Stimulated activated CD4-positive, alpha-beta T cell treated with anti-CD3 and anti-CD28 coated beads, Interleukin-12 subunit alpha, Interleukin-12 subunit beta, amount 100 ng/mL, for 24 hours (primary cell): ENCODE measurements at places on chromosomes 1 and 21.

DNA sequence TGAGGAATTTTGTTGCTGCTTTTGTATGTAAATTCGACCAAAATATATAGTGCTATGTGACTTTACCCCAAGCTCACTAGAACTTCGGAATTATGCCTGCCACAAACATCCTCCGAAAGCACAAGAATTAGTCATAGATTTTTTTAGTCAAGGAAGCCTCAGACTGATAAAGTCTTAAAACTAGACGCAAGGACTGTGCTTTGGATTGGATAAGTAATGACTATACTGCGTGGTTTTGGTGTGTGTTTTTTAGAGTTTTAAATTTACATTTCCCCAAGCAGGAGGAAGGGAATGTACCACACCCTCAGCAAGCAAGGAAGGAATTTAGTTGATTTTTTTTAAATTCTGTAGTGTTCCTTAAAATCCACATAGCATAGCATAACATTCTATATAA lies 10.3 kb downstream of the WLS start:
- DNase-seq, result no peak

GRCh38 chr1:108816049-108816893 lies 40.6 kb downstream of the AKNAD1 start:
- DNase-seq, result no peak

- no peak for DNase-seq
These were observed 167.3 kb downstream of the PDE4B start for GRCh38 chr1:65959896-65960567.

- no peak for DNase-seq
These were observed 52.8 kb downstream of the ELK4 start for GRCh38 chr1:205578780-205579571.

GRCh38 chr1:94633051-94633450 lies 91.5 kb upstream of the F3 start:
- DNase-seq, result no peak

GRCh38 chr1:230231774-230232145 lies 164.7 kb downstream of the GALNT2 start:
- DNase-seq, result no peak

DNA sequence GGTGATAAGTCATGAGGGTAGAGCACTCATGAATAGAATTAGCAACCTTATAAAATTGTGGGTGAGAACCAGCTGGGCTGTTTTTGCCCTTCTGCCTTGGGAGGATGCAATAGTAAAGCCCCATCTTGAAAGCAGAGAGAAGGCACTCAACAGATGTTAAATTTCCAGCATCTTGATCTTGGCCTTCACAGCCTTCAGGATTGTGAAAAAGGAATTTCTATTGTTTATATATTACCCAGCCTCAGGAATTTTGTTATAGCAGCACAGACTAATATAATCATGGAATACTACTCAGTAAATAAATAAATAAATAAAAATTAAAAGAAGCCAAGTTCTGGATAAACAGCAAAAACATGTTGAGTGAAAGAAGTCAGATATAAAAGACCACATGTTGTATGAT lies 175.2 kb downstream of the KCNT2 start:
- DNase-seq, result no peak

GRCh38 chr1:22231995-22232690 lies 89.2 kb upstream of the WNT4 start:
- DNase-seq, result no peak

DNA sequence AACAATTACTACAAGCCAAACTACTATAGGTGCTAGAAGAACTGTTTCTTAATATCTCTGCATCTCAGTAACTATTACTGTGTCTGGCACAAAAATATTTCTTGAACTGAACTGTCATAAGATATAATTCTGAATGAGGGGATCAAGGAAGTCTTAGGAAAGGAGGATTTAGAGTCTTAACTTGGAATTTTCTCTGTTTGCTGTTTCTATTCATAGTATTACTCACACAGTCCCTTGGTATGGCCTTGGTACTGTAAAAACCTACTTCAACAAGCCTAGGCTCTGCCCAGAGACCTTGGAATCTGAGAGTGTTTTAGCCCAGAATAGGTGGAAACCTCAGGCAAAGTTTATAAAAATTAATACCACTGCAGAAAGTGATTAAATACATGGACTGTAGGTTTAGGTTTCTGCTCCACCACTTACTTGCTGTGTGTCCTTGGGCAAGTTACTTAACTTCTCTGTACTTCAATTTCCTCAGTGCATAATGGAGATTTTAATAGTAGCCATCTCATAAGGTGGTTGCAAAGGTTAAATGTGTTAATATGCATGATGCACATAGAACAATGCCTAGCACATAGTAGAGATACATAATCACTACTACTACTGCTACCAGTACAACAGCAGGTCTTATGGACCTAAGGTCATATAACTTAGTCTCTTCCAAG lies 87.4 kb upstream of the NFIA start:
- DNase-seq, result no peak

GRCh38 chr1:164725401-164725800 lies 166.4 kb downstream of the PBX1 start:
- no peak for DNase-seq

- no peak for DNase-seq
These were observed 88.9 kb downstream of the CRB1 start for GRCh38 chr1:197356723-197357533.

- DNase-seq, result no peak
These were observed 10.1 kb upstream of the ADORA3 start for GRCh38 chr1:111513410-111514020.

DNA sequence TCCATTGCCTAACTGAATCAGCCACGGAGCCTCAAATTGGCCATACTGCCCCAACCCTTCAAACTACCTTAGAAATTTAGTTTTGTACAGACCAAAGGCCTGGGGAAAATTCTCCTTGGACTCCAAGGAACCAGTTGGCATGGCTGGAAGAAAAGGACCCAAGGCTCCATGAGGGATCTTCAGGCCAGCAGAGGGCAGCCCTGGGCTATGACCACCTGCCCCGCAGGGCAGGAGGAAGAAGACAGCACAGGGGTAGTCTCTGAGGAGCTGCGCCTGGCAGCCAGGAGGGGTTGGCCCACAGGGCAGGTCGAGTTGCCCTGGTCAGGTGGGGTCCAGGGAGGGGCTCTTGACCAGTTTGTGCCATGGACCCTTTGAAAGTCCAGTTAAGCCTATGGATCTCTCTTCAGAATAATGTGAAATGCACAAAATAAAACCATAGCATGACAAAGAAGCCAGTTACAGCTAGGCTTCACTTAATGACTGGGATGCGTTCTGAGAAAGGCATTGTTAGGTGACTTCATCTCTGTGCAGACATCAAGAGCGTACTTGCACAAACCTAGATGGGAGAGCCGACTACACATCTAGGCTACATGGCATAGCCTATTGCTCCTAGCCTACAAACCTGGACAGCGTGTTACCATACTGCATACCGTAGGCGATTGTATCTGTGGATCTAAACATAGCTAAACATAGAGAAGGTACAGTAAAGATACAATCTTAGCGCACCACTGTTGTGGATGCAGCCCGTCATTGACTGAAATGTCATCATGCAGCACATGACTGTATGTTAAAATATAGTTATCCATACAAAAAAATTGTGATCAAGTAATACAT lies 26.1 kb downstream of the CACNA1S start:
- peak; percentile 36 for DNase-seq

GRCh38 chr1:245411245-245412036 lies 256.7 kb downstream of the KIF26B start:
- no peak for DNase-seq

GRCh38 chr1:152884966-152885624 lies 7.0 kb downstream of the SMCP start:
- no peak for DNase-seq

- DNase-seq, result no peak
These were observed 139.9 kb downstream of the PTGER3 start for GRCh38 chr1:70907563-70908310.

DNA sequence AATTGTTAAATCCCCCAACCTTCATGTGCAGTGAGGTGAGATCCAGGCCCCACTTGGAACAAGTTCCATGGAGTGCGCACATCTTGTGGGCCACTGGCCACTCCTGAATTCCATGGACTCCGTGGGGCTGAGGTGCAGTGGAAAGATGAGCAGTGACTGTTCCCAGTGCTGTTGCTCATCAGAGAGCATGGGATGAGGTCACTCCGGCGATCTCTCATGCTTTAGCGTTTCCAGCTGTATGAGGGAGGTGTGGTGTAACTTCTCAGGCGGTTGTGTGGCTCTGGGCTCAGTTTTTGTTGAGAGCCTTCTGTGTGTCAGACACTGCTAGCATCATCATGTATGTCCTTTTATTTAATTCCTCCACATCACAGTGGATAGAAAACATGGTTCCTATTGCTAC lies 96.2 kb downstream of the GALNT2 start:
- DNase-seq, result no peak

DNA sequence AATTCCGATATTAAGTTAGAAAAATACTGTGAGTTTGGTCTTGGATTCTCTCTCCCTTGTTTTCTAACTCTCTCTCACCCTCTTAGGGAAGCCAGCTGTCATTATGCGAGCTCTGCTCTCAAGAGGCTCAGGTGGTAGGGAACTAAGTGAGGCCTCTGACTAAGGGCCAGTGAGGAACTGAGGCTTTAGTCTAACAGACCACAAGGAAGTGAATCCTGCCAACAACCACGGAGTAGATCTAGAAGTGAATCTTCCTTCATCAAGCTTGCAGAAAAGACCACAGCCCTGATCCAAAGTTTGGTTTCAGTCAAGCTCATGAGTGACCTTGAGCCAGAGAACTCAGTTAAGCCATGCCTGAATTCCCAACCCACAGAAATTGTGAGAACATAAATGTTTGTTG lies 180.1 kb upstream of the PRMT6 start:
- no peak for DNase-seq

DNA sequence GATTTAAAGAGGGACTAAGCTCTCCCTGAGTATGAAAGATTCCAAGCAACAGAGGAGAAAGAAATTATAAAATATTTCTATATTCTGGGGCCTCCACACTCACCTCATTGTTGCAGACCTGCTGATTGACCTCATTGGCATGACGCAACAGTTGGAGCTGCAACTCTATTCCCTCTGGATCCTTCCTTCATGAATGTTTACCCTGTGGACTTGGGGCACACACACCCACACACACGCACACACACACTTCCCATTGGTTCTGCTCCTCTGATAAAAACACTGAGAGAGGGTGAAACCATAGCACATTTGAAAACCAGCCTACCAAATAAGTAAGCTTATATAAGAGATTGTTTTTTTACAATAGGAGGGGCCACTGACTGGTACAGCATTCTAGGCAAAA lies 159.1 kb downstream of the BRINP2 start:
- DNase-seq, result no peak

- DNase-seq, result no peak
These were observed 45.7 kb downstream of the PAX7 start for GRCh38 chr1:18676332-18676781.

- DNase-seq, result no peak
These were observed 142.3 kb downstream of the PLXNA2 start for GRCh38 chr1:208101661-208102431.

GRCh38 chr1:51690285-51690961 lies 73.5 kb downstream of the OSBPL9 start:
- no peak for DNase-seq

- no peak for DNase-seq
These were observed 20.7 kb upstream of the LGALS8 start for GRCh38 chr1:236502972-236503639.

DNA sequence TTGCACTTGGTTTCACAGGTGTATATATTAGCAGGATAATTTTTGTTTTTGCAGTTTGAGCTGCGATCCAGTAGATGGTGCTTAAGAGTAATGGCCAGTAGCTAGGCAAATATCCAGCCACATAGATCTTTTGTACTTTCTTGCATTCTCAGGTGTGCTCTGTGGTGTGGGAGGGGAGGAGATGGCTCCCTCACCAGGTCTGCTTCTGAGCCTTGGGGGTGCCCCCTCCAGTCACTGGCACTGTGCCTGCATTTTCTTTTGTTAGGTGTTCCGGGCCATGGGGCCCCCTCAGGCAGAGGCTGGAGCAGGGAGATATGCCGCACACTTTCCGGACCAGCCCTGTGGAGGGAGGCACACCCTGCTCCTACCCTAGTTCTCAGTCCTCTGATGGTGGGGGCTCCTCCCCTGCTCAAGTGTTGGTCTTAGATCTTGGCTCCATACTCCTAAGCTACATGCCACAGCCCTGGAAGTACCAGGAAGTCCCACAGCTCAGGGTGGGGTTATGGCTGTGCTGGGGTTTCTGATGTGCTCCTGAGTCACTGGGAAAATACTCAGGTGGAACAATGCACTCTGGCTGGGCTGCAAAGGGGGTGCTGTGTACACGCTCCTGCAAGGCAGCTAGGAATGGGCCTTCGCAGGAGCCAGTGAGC lies 197.6 kb upstream of the DMRTA2 start:
- no peak for DNase-seq

GRCh38 chr1:168603501-168604110 lies 27.2 kb downstream of the XCL1 start:
- DNase-seq, result peak; percentile 64

GRCh38 chr1:152585586-152585985 lies 5.3 kb upstream of the LCE3D start:
- DNase-seq, result no peak

DNA sequence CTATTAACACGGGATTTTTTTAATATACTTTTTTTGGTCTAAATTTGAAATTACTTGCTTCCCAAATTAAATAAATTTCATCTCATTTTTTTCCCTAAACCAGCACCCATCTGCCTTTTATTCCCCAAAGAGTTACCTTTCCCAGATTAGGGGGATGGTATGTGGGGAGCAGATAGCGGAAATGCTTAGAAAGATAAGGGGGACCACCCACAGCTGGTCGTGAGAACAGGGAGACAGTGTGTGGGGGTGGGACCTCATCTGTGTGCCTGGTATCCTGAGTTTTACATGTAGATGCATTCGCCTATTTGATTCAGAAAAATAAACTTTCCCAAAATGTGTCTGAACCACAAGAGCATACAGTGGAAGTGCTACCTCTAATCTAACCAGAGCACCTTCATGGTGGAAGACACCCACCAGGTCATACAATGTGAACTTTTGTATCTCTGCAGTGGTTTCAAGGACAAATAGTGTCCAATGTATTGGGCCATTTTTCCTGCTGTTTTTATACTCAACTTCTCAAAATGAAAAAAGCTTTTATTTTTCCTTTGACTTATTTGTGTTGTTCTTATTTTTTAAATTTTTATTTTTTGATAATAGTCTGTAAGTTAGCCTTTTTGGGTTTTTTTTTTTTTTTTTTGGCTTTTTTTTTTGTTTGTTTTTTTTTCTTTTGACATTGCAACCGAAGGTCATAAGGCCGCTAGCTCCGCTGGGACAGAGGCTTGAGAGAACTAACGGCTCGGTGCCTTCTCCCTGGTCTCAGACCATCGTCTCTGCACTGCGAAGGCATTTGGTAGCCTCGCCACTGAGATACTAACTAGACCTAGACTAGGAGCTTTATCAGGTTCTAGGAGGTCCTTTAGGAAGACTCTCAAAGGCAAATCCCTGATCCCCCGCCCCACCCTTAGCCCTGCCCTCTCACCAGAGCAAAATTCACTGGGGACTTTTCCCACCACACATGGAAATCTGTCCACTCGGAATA lies 263.2 kb downstream of the TM2D1 start:
- DNase-seq, result no peak

DNA sequence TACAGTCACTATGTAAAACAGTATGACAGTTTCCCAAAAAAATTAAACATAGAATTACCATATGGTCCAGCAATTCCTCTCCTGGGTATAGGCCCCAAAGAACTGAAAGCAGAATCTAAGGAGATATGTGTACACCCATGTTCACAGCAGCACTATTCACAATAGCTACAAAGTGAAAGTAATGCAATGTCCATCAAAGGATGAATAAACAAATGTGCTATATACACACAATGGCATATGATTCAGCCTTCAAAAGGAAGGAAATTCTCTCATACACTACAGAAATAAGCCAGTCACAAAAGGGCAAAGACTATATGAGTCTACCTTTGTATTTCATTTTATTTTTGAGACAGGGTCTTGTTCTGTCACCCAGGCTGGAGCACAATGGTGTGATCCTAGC lies 120.4 kb downstream of the TOMM20 start:
- DNase-seq, result no peak
